NCI-H1417 (cell line): ENCODE measurements at places on chromosomes 16 and 17.
A peak's percentile ranks its signal among the peaks of the same experiment; 100 is the strongest.

- DNase-seq: no peak
Measured at GRCh38 chr17:538181-538973, 176.3 kb downstream of the VPS53 start.

DNA sequence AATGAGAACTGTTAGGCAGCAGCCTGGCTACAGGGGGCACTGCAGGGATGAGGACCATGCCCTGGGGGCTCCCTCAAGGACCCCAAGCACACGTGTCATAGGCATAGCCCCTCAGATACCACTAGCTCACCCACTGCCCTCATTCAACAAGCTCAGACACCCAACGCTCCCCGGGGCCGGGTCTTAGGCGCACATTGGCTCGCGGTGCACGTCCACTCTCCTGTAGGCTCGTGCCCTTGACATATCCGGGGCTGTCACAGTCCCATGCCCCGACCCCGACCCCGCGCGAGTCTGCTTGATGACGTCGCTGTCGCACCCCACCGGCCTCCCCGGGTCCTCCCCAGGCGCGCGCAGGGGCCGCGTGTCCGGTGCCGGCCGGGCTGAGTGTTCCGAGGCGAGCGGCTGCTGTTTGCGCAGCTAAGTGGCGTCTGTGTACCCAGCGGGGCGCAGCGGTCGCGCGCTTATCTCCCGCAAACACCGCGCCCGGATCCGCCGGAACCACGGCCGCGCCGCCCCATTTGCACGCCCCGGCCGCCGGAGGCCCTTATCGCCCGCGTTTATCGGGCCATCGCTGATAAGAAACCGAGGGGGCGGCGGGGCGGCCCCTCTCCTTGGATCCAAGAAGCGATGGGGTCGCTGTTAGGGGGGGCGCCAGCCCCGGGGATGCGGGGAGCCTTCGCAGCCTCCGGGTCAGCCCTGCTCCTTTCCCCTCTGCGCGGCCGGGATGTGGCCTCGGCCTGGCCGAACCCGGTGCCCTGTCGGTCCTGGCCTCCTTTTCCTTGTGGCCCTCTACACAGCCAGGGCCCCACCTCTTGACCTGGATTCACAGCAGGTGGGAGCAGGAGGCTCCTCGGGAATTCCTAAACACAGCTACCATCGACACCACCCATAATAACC lies 20.7 kb upstream of the NAGS start:
- peak; percentile 61 for DNase-seq

- no peak for DNase-seq
Measured at GRCh38 chr17:80631142-80632045, 86.8 kb downstream of the RPTOR start.

- DNase-seq: no peak
Measured at GRCh38 chr16:54679531-54679930, 251.1 kb upstream of the IRX5 start.

DNA sequence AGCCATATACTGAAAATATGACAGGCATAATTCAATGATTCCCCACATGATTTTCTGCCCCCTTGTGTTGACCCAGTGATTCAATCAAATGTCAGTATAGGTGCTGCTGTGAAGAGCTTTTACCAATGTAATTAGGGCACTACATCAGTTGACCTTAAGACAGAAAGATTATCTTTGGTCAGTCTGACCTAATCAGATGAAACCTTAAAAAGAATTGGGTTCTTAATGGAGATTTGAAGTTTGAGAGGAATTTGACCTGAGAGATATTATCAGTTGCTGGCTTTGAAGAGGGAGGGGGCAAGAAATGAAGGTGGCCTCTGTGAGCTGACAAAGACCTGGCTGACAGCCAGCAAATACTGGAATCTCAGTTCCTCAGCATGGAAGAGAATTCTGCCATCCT lies 358.7 kb upstream of the CA10 start:
- DNase-seq: no peak

- no peak for DNase-seq
Measured at GRCh38 chr17:75566416-75566815, 21.2 kb upstream of the MYO15B start.

GRCh38 chr16:31181102-31181830 lies 1.3 kb downstream of the FUS start:
- no peak for DNase-seq

GRCh38 chr17:15398291-15398690 lies 56.9 kb upstream of the TEKT3 start:
- no peak for DNase-seq

GRCh38 chr16:1472974-1473373 lies 1.9 kb downstream of the CLCN7 start:
- DNase-seq: no peak

DNA sequence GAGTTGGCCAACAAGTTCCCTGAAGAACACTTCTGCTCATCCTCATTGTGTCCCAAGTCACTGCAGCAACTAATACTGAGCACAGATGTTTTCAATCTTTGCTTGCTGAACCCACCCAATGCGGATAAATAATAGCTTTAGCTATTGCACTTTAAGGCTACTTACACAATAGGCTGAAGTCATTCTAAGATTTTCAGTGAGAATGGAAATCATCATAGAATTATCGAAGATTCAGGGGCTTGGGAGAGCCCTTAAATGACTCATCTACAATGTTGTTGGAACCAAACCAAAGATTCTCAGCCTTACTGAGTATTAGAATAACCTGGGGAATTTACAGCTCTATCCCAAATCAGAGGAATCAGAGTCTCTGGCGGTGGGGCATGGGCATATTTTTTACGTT lies 51.2 kb downstream of the SYCE1L start:
- DNase-seq: no peak

DNA sequence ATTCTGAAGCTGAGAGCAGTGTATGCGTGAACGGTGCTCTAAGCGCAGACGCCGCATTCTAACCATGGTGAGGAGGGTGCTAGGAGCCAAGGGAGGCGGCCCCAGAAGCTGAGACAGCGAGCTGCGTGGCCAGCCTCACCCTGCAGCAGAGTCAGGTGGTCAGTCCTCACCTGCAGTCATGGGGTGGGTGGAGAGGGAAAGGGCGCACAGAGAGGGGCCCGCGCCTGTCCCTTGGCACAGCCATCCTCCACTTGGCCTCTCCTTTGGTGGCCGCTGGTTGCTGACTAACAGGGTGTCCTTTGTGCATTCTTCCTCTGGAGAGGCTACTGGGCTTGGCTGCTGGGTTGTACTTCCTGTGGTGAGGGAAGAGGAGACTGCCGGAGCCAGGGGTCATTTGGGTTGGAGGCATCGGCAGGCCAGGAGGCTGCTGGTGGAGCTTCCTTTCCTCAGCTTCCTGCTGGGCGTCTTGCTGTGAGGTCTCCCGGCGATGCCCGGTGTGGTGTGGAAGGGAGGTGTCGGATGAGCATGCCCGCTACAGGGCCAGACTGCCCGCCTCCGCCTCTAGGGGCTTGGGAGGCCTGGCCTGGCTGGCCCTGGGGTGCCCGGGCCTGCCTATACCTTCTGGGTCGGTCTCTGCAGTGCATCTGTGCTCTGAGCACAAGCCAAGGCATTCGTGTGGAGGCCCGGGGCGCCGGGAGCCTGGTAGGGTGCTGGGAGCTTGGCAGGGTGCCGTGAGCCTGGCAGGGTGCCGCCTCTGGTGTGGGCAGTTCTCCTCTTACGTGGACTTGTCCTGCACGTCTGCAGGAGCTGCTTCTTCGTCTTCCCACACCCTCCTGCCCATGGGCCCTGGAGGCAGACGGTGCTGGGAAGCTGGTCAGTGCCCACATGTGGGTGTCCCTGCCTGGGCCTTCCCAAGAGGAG lies 17.4 kb downstream of the RNF213 start:
- peak; percentile 10 for DNase-seq

DNA sequence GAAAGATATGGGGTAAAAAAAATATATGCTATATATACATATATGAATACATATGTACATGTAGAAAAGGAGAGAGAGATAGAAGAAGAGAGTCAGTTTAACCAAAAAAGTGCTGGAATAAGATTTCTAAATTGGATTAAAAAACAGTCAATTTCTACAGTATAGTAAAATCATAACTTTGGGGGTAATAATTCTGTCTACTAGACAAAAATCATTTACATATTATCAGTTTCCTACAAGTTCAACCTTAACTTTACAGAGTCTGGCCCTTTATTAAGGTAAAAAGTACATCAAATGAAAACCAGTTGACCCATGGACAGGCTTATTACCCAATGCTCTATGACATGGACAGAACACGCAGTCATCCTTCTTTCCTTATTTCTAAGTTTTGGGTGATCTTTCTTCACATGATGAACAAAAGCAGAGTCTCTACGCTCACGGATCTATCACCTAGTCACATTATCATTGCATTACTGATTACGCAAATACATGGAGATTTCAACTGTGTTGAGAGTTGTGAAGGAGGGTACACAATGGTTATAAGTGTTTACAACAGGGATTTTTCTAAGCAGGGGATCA lies 63.9 kb upstream of the SMIM36 start:
- no peak for DNase-seq

DNA sequence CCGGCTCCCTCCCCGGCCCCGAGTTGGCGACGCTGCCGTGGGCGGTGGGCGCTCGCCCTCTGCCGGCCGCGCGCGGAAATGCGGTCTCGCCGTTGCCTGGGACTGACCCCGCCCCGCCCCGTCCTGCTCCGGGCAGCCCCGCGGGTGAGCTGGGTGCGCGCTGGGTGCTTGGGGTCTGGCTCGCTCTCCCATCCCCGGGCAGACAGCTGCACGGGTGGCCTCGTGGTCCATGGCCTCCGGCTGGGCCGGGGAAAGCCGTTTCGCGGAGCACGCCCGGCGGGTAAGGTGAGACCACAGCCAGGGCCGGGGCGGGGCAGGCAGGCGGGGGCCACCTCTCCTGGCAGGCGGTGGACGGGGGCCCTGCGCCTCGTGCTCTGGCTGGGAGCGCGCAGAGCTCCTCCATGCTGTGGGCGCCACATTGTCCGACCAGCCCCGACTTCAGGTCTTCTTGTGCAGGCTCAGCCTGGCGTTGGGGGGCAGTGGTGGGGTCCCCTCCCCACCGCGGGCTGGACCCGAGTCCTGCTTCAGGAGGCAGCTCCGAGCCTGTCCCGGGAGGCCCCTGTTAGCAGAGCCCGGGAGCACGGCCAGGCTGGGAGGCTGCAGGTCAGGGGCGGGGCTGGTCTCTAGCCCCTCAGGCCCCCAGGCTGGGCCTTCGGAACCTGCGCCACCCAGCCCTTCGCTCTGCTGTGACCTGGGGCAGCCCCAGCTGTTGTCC lies 7.0 kb upstream of the C1QTNF8 start:
- DNase-seq: peak; percentile 70

DNA sequence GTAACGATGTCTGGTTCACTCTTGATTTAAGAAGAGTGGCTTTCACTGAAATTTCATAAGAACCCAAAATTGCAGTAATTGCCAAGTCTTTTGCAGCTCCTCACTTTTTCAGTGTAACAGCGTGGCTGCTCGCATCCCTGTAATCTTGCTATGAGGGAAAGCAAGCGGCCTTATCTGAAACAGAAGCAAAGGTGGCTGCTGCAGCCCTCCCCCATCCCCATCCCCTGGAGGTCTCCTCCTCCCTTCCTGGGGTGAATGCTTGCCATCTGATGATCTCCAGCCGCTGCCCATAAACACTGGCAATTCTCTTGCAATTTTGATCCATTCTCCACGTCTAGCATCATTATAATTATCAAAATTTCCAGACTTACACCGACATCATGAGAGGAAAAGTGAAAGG lies 182.5 kb upstream of the ASIC2 start:
- no peak for DNase-seq

DNA sequence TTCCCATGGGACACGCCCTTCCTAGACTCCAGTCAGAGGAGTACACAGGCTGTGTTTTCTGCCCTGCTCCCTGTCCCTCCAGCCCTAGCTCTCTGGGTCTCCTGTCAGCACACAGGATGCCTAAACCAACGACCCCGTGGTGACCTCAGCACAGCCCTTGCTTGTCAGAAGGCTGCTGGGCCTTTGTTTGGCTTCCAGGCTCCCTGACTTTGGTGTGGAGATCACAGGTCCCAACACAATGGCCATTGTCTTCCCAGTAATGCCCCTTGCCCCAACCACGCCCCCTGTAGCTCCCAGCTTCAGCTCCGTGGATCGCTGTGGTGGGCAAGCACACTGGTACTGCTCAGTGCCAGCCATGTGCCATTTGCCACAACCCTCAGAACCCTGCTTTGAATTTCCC lies 15.0 kb downstream of the HNF1B start:
- DNase-seq: no peak

- DNase-seq: no peak
Measured at GRCh38 chr17:60416368-60416925, 5.8 kb upstream of the CHCT1 start.

DNA sequence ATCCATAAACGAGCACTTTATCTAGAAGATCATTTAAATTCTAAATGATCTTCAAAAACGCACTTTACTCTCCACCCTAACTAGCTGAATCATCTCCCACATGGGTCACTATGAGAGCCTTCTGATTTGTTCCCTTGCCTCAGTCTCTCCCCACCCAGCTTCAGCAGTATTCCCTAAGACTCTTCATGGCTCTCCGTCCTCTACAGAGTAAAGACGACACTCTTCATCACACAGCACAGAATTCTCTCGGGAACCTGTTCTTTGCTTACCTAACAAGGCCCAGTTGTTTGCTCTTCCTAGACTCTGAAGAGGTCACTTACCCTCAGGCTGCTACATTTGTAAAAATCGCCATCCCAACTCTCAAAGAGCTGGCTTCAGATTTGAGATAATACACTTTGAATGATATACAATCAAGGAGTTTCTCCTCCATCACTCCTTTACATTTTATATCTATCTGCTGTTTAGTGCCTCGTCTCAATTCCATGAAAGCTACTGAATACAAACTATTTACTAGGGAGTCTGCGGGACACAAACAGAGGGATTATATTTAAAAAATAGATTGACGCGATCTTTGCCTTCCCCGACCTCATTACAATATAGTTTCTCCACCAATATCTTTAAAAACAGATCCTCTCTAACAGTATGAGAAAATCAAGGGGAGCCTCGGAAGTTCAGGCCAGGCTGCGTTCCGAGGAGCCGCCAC lies 511 bp upstream of the LIG3 start:
- peak; percentile 19 for DNase-seq

GRCh38 chr17:12958786-12959185 lies 59.0 kb downstream of the ELAC2 start:
- no peak for DNase-seq
